ENCODE measurements at places on chromosomes 1 and 21.
A peak's percentile ranks its signal among the peaks of the same experiment; 100 is the strongest.

DNA sequence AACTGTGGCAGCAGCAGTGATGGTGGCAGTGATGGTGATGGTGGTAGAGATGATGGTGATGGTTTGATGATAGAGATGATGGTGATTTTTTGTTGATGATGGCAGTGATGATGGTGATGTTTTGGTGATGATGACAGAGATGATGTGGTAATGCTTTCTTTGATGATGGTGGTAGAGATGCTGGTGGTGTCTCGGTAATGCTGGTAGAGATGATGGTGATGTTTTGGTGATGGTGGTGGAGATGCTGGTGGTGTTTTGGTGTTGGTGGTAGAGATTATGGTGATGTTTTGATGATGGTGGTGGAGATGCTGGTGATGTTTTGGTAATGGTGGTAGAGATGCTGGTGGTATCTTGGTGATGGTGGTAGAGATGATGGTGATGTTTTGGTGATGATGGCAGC, 131.6 kb downstream of the NAV1 start:
- no peak for DNase-seq

- no peak for DNase-seq
Observed at GRCh38 chr1:229538945-229539344, 19.6 kb downstream of the ABCB10 start.

GRCh38 chr21:33824156-33824941, 91.3 kb downstream of the ATP5PO start:
- DNase-seq, result no peak

DNA sequence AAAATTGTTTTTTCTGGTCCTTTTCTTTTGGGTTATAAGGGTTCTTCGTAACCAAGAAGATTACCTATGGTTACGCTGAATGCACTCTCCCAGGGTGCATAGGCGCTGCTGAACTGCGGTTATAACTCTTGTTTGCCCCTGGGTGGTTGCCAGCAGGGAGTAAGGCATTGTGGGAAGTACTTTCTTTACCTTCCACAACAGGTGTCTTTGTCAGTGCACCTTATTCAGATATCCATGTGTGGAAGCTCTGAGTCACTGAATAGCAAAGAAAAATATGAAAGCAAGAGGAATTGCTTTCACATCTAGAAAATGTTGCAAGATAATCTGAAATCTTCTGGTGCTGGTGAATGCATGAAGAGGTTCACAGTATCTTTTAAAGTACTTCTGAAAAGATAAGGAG, 124.4 kb upstream of the CACYBP start:
- no peak for DNase-seq

- no peak for DNase-seq
Observed at GRCh38 chr1:42046761-42047507, 106.3 kb upstream of the GUCA2B start.

DNA sequence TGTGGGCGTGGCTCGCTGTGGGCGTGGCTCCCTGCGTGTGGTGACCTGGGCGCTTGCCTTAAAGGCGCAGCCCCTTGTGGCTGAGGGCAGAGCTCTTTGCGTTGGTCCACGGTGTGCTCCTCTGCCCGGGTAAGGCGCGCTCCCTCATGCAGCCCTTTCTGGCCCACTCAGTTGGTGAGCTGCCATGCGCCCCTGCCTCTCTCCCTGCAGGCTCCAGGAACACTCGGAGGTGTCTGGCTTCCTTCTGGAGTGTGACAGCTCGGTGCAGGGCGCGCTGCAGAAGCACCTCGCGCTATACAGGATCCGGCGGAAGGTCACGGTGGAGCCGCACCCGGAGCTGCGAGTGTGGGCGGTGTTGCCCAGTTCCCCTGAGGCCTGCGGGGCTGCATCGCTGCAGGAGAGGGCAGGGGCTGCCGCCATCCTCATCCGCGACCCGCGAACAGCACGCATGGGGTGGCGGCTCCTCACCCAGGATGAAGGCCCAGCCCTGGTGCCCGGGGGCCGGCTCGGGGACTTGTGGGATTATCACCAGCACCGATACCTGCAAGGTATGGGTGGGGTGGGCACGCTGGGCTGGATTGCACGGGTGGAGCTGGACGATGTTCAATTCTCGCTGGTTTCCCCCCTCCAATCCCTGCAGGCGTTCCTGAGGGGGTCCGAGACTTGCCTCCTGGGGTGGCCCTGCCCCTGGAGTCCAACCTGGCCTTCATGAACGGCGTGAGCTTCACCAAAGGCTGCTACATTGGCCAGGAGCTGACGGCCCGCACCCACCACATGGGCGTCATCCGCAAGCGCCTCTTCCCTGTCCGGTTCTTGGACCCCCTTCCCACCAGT, 9.1 kb downstream of the IBA57 start:
- DNase-seq, result no peak

DNA sequence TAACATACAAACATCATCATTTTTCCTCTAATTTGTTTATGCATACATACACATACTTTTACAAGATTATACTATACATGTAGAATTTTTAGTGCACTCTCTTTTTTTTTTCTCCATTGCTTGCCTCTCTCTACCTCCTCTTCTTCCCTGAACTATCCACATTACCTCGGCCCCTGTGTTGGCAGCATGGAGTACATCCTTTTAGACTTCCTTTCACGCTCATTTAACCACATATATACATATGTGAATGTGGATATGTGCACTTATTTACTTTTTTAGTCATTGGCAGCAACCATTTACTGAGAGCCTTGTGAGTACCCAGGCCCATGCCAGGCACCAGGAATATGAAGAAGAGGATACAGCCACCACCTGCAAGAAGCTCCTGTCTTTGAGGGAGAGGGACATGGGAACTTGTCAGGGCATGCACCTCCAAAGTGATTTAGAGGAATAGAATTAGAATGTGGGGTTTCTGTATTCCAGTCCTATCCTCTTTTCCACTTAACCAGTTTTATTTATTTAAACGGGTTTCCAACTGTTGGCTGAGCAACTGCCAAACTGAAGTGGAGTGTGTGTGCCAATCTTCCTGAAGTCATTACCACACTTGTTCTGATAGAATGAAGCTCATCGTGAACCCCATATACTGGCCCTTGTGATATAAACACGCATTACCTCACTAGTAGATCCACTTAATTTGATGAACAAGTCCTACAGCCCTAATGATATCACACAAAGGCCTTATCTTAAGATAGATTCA, 212.6 kb downstream of the TNR start:
- DNase-seq, result no peak

DNA sequence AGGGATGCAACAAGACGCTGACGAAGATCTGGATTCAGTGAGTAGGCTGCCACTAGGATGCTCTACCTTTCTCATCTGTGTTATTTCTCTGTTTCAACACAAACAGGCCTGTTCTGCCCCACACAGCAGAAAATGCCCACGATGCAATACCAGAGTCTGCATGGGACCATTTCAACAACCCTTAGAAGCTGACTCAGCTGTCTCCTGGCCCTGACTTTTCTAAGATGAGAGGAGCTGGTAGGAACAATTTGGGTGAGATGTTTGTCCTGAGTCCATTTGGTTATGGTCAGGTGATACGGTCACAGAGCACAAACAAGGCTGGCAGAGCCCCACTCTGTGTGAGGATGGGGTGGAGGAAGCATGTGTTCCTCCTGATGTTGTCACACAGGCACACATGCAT, 11.5 kb upstream of the SLC2A1 start:
- no peak for DNase-seq

DNA sequence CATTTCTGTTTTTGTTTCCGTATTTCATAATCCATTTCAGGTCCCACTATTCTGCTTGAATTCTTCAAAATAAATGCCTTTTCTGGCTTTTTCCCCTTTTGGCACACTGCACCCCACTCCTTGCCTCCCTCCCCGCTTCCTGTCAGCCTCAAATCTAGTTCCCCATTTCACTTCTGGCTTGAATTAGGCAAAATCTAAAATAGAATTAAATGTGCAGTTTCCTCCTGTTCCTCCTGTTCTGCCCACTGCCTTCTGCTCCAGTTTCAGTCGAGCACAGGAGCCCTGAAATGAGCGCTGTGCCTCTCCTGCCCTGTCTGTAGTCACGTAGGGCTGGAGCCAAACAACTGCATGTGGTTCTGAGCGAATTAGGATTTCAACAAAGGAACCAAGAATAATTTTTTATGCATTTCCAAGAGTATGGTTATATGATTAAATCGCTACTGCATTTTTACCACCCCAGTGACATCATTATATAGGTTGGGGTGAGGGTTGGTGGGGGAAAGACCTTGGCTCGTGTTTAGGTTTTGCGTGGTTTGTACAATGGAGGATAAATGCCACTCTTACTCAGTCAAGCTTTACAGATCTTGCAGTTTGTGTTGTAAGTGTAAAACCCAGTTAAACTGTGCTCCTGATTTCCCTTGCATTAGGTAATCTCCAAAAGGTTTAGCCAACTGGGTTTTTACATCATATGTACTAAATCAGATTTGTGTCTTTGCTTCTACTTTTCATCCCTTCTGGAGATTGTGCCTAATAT, 114.9 kb downstream of the VPS13D start:
- no peak for DNase-seq

GRCh38 chr1:93438716-93439115, 9.2 kb upstream of the FNBP1L start:
- DNase-seq, result no peak

GRCh38 chr21:31340514-31340913, 3.5 kb downstream of the TIAM1 start:
- DNase-seq, result no peak

GRCh38 chr1:26724926-26725325, 29.1 kb downstream of the ARID1A start:
- no peak for DNase-seq

DNA sequence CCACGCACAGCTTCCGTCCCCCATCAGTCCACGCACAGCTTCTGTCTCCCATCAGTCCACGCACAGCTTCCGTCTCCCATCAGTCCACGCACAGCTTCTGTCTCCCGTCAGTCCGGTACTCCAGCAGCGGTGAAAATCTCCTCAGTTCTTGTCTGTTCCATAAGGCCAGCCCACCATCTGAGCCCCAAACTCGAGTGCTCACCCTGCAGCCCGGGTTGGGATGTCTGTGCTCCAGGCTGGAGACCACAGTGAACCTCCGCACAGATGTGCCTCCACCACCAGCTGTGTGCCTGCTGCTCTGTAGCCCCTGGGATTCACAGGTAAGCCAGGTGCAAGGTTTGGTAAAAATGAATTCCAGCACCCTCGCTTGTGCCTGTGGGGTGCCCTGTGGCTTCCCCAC, 258.6 kb downstream of the NPHP4 start:
- DNase-seq, result no peak

GRCh38 chr1:179831225-179831624, 46.4 kb downstream of the TOR1AIP2 start:
- no peak for DNase-seq

DNA sequence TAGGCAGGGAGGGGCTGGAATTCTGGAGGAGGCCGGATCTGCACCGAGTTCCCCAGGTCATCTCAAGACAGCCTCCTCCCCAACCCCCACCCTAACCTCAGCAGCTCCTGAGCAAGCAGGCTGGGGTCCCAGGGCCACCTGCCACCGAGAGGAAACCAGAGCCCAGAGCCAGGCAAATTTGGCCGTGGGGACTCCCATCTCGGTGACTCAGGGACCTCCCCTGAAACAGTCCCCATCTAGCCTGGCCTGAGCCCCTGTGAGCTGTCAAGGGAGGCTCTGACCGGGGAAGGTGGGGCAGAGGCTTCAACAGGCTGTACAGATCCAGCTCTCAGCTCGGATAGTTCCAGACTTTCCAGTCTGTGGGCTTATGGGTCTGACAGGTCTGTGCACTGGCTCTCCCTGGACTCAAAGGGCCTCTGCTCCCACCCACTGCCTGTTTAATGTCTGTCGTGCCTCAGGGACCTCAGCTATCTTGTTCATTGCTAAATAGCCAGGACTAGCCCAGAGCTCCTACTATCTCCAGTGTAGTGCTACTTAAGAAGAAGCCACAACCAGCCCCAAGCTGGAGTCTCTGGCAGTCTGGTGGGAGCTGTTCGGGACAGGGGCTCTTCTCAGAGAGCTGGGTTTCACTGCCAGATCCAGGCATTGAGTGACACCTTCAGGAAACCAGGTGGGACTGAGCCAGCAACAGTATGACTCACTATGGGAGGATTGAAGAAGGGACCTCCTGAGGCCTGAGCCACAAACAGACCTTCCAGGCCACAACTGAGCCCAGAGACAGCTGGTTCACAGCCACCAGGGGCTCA, 25.6 kb downstream of the MATN1 start:
- DNase-seq, result no peak

DNA sequence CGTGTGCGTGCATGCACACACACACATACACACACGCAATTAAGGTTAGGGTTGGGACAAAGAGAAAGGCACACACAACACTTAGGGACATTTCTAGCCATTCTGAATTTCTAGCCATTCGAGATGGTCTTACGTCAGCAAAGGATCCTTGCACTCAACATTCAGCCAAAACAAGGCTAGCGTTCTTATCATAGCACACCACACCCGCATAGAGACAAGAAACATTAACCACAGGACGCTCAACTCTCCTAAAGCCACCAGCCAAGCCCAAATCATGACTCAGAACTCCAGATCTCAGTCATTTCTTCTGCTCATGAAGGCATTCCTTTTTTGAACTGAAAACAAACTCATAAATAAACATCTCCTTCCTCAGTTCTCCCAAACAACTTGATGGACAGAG, 106.8 kb downstream of the LMO4 start:
- DNase-seq, result no peak

DNA sequence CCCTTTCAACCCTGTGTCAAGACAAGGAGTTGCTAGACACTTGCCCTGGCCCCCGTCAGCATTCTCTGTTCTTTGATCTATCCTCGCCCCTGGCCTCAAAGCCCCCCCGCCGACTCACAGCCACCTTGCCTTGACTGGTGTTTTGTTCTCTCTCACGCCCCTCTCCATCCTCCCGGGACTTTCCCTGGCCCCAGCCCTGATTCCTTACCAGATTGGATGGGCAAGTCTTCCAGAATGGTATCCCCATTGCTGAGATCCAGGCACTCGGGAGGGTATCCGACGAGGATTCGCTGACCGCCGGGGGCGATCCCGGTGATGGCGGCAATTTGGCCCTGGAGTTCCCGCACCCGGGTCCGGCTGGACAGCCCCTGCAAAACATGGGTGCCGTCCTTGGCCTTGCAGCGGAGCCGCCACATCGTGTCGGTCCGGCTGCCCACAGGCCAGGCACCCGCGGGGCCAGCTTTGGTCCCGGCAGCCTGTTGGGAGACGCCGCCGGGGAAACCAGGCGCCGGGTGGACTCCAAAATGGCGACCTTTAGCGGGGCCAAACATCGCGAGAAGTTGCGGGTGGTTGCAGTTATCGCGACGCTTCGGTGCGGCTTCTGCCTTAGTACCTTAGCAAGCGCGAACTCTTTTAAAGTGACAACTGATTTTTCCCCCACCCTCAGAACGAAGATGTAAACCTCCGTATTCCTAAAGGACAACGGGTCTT, 373 bp downstream of the YOD1 start:
- peak; percentile 88 for DNase-seq

- no peak for DNase-seq
Observed at GRCh38 chr1:27413004-27413403, 20.6 kb downstream of the GPR3 start.

GRCh38 chr1:40363721-40364120, 9.8 kb upstream of the SMAP2 start:
- no peak for DNase-seq
